ENCODE measurements at places on chromosomes 6 and 20.

DNA sequence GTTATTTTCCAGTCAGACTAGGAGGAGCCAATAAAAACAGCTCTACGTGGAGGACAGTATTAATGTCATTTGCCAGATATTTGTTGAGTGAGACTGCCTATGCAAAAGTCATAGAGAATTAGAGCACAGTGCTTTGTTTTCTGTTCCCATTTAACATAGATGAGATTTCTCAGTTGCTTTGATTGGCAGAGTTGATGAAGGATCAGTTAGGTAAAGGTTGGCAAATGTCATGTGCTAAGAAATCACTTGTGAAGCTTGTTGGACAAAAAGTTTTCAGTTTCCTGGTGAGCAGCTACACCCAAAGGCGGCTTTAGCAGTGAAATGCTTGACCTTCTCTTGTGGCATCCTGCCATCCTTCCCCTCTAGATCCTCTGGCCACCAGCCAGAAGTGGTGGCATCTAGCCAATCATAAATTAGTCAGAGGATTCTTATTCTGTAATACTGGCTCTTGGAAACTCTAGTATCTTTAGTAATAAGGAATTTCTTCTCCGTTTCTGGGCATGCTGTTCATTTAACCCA, 37.0 kb downstream of the BCKDHB start:
- peak; percentile 40 for DNase-seq

DNA sequence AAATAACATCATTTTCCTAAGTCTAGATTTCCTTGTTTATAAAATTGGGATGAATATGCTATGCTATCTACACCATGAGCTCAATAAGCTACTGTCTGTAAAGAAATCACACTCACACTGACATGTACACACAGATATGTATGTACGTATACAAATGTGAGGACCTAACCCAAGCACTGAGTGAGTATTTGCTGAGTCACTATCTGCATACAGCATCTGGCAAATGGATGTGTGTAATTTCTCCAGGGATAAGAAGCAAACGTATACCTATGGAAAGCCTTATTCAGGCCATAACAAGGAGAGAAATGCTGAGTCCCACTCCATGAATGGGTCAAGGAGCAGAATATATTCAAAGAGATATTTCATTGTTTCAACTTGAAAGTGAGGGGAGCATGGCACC, 153.9 kb downstream of the LPA start:
- no peak for DNase-seq

DNA sequence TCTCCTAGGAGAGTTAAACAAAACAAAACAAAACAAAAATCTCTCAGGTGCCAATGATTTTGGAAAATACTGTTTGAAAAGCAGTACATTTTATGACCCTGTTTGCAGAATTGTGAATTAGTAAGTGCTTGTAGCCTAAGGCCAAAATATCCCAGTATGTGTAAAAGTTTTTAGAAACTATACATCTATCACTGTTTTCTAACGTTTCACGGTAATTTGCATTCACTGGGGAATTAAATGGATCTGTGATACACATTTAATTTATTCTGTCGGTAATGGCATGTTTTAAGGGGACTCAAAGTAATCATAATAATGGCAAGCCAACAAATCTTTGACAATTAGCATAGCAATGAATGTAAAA, 95.6 kb upstream of the FAM184A start:
- DNase-seq: no peak

GRCh38 chr6:93418408-93419303, 703 bp downstream of the EPHA7 start:
- no peak for DNase-seq

- DNase-seq: no peak
Observed at GRCh38 chr20:60664106-60664505, 588.0 kb upstream of the CDH4 start.

- DNase-seq: no peak
Observed at GRCh38 chr6:34490390-34491090, 24.7 kb downstream of the PACSIN1 start.

DNA sequence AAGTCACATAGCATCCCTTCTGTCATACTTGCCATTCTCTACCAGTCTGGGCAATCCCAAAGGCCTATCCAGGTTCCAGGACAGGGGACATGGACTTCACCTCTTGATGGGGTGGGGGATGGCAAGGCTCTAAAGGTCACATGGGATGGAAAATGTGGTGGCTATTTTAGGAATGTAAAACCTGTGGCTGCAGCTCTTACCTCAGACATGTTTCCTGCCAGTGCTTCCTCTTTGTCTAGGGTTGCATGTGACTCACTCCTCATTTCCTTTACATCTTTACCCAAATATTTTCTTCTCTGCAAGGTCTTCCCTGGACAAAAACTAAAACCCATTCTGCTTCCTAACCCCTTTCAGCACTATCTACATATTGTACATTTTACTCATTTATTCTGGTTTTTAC, 135.7 kb downstream of the BTBD3 start:
- DNase-seq: peak; percentile 51

DNA sequence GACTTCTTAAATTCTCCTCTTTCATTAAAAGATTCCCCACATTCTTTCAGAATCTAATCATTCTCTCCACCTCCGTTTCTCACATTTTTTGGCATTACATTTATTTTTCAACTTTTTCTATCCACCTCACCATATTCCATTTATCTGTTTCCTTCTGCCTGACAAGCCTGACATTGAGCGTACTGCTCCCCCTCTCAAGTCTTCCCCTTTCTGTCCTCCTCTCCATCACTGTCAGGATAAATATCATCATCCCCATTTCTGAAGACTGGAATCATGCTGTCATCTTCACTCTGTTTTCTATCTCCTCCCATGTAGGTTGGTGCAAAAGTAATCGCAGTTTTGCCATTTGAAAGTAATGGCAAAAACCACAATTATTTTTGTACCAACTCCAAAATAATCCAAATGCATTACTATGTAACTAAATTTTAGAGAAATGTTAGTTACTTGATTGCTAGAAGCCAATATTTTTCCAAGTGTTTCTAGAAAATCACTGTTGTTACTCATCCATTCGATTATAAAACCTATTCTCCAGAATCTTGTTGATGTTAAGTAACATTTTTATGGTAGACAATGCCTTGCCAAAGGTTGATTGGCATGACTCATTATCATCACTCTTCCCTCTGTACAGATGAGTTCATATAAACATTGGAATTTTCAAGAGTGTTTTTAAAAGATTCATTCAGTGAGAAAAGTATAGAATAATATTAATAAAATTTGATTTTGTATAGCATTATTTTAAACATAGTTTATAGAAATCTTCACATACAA, 292.3 kb upstream of the RNF217 start:
- DNase-seq: no peak

All from suppressor macrophage (primary cell).